Chondrocyte (in vitro differentiated cells): ENCODE measurements at places on chromosomes 7 and 10. TPM values are rescaled to one million over a fixed set of nuclear protein-coding genes. Genes with fewer than 3 reads are reported as not detected.

GRCh38 chr10:88190123-88190522, 326.7 kb downstream of the PTEN start:
- no peaks in the 10 kb centered on the region for H3K36me3 ChIP-seq
- no peaks in the 10 kb centered on the region for H3K27me3 ChIP-seq
- no peaks in the 10 kb centered on the region for H3K4me1 ChIP-seq
- H3K27ac ChIP-seq = no peak overlapping the region

DNA sequence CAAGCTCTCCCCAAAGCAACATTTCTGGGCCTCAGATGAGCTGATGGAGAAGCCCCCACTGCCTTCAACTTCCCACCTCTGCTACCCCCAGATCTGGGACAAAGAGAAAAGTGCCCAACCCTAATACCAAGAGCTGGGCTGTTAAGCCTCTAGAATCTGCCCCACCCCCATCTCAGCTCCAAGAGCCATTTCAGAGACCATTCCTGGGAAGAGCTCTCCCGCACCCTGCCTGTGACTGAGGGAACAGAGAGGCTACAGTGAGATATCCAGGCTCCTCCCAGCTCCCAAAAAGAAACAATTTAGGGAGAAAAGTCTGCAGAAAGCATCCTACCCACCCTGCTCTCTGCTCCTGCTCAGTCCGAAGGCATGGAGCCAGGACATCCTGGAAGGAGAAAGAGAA, 2.5 kb upstream of the KCNH2 start:
- no peak for DNase-seq
- peaks cover 1% of the 10 kb centered on the region for H3K36me3 ChIP-seq
- H3K4me3 ChIP-seq = no peak overlapping the region
- H3K27ac ChIP-seq = no peak overlapping the region
- peaks cover 10% of the 10 kb centered on the region for H3K4me1 ChIP-seq

- no peaks in the 10 kb centered on the region for H3K4me1 ChIP-seq
- no peak for DNase-seq
- peaks cover 2% of the 10 kb centered on the region for H3K27me3 ChIP-seq
- H3K27ac ChIP-seq = no peak overlapping the region
- no peak overlapping the region for H3K4me3 ChIP-seq
These were observed 1605.1 kb downstream of the REEP3 start for GRCh38 chr10:65126288-65126687.

DNA sequence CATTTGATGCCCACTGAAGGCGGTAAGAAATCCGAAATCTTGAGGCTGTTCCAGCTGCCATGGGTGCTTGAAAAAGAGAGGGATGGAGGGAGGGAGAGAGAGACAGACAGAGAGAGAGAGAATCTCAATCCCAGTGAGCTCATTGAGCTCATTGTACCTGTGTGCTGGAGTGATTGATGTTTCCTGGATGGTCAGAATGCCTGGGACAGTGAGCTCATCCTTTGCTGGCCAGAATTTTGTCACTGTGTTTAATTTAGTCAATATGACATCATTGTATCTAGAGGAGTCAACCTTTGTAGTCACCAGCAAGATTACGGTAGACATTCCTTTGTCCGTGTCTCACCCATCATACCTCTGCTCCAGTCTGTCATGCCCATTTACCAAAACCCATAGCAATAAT, 625.4 kb upstream of the POM121L12 start:
- no peak overlapping the region for H3K4me3 ChIP-seq

Gene MRC1
- total RNA-seq = 0.07 TPM in 1 of 3 replicates, not detected in the others

DNA sequence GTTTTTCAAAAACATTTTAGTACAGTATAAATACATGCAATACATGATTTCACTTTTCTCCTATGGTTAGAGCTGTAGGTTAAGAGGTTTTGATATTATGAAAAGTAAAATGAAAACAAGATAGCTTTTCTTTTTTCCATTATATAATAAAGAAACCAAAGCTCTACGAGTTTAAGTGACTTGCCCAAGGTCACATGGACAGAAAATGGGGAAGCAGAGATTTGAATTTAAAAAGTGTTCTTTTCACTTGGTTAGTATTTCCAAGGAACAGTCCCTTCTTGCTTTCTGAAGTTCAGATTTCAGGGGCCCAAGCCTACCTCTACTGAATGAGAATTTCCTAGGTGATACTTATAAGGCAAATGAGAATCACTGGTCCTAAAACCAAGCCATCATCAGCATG, 13.2 kb upstream of the MAP3K8 start:
- H3K27me3 ChIP-seq = no peaks in the 10 kb centered on the region
- no peak for DNase-seq
- peaks cover 17% of the 10 kb centered on the region for H3K4me1 ChIP-seq
- H3K4me3 ChIP-seq = no peak overlapping the region
- H3K27ac ChIP-seq = no peak overlapping the region

GRCh38 chr7:129611246-129612111, at the start of gene NRF1:
Gene NRF1 (plus strand): TSS chr7:129611720. CDS start chr7:129657352, 45,632 bp downstream.
- DNase-seq = peak; percentile 95
- peaks cover 44% of the 10 kb centered on the region for H3K4me1 ChIP-seq
- H3K27me3 ChIP-seq = no peaks in the 10 kb centered on the region
- peaks cover 14% of the 10 kb centered on the region for H3K36me3 ChIP-seq

DNA sequence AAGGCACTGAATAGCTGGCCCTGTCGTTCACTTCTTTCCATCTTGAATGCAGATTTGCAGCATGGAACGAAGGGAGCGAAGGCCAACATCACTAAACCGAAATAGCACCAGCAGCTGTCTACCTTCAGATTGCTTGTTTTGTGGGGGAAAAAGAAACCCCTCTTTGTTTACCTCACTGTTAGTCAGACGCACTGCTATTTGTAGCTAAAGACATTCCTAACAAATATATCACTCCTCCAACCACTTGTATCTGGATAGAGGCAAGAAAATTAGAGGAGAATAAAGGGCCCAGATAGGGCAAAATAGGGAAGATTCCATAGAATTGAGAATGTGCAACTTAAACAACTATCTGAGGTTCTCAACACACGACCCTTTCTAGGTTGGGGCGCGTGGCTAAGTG, 26.5 kb downstream of the ANK3 start:
- no peaks in the 10 kb centered on the region for H3K36me3 ChIP-seq
- H3K4me1 ChIP-seq = peaks cover 26% of the 10 kb centered on the region
- DNase-seq = no peak
- H3K27me3 ChIP-seq = no peaks in the 10 kb centered on the region
- H3K27ac ChIP-seq = no peak overlapping the region

DNA sequence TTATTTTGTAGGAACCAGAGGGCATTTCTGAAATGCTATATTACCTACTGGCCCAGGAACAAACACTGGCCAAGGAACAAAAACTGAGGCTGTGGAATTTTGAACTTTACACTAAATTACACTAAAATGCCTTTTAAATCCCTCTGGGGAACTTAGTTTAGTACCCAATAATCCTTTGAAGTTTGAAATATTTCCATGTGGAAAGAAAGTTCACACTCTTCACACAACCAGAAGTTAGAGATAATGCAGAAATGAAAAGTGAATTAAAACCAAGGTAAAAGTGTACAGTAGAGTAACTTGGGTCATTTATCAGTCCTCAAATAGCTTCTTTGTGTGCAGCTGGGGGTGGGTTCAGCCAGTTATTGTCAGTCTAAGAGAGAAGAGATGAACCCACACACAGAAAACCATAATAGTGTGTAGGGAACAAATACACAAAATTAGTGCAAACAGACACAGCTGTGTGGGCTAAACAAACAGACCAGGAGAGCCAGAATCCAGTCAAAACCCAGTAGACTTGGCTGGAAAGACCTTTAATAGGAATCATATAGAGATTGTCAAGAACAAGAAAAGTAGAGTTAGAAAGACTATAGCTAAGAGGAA, 46.5 kb upstream of the DGKI start:
- H3K4me1 ChIP-seq = peaks cover 52% of the 10 kb centered on the region
- no peak for DNase-seq
- H3K27me3 ChIP-seq = no peaks in the 10 kb centered on the region
- H3K4me3 ChIP-seq = no peak overlapping the region
- peaks cover 55% of the 10 kb centered on the region for H3K36me3 ChIP-seq
- peak overlapping the region; percentile 70 for H3K27ac ChIP-seq

DNA sequence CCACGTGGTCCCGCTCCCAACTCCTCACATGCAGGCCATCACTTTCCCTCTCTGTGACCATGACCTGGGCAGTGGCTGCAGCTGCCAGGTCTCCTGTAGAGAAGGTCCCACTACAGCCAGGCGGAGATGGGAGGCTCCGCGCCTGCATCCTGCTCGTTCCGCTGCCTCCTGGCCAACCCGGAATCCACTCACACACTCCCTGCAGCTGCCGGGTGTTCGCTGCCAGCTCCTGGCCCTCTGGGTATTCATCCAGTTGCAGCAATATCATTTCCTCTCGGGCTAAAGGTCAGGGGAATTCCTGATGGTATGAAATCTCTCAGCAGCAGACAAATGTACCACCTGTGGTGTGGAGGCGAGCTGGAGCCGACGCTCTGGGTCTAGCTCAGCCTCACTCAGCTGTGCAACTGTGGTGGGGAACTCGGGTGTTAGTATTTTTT, 65.7 kb downstream of the TLL2 start:
- H3K27me3 ChIP-seq = peaks cover 9% of the 10 kb centered on the region
- no peak overlapping the region for H3K27ac ChIP-seq
- DNase-seq = no peak
- no peaks in the 10 kb centered on the region for H3K36me3 ChIP-seq
- peaks cover 16% of the 10 kb centered on the region for H3K4me1 ChIP-seq

GRCh38 chr10:62554632-62555199, 180.5 kb downstream of the ZNF365 start:
- H3K4me3 ChIP-seq = no peak overlapping the region
- H3K27me3 ChIP-seq = no peaks in the 10 kb centered on the region
- peaks cover 24% of the 10 kb centered on the region for H3K4me1 ChIP-seq
- H3K27ac ChIP-seq = no peak overlapping the region

Gene ANKRD2
- total RNA-seq = 0.46 to 0.60 TPM (median 0.54 TPM) in 3 replicates

Gene TAC1
- not detected in 3 replicates for total RNA-seq

DNA sequence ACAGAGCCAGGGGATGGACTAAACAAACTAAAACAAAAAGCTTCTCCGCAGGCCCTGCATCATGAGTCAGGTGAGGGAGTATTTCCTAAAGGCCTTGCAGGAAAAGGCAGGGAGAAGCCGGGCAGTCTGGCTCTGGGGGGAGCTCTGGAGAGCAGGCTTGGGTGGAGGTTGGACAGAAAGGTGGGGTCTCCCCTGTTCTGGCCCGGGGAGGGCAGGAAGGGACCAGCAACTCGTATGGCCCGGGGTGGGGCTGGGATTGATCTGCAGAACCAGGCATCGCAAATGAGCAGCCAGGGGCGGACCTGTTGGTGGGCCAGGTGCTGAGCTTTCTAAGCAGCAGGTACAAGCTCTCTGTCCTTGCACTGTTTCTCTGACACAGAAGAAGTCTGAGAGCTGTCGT, 235.2 kb downstream of the TCERG1L start:
- H3K4me1 ChIP-seq = no peaks in the 10 kb centered on the region
- H3K36me3 ChIP-seq = no peaks in the 10 kb centered on the region
- no peaks in the 10 kb centered on the region for H3K27me3 ChIP-seq
- DNase-seq = no peak
- no peak overlapping the region for H3K27ac ChIP-seq

DNA sequence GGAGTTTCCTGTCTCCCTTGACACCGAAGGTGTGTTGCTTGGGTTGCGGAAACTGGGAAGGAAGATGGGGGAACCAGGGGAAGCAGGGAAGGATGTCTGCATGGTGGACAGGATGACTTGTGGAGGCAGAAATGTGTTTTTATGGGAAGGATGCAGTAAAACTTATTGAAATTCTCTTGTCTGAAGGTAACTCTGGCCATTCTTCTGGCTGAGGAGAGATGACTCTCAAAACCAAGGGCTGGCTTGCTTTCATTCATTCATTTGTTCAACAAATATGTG, 1.5 kb downstream of the UBTD1 start:
- H3K27me3 ChIP-seq = no peaks in the 10 kb centered on the region
- peak overlapping the region; percentile 88 for H3K4me3 ChIP-seq

DNA sequence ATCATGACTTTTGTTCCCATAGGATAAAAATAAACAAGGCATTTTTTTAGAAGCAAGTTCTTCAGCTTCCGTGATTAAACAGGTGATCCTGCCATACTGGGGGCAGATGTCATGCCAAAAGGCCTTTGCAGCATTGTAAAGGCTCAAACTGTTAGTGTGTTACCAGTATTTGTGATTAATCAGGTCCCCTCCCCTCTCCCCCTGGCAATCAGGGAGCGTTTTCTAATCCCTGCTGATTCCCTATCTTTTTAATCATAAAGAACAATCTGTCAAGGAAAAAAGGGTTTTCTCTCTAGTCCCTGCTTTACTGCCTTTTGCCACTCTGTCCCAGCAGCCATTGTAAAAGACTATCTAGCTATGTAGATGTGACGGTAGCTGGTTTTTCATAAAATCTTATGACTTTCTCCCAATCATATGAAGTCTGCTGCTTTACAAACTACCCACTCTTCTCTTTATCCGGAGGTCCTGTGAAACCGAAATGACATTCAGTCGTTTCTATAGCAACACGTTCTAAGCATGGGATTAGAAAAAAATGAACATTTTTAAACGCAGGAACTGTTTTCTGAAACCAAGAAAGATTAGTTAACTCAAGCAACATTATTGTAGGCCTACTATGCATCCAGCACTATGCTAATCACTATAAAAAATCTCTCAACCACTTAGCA, 210.9 kb downstream of the RNLS start:
- H3K4me3 ChIP-seq = no peak overlapping the region
- DNase-seq = no peak
- H3K27ac ChIP-seq = no peak overlapping the region
- H3K4me1 ChIP-seq = no peaks in the 10 kb centered on the region
- H3K36me3 ChIP-seq = no peaks in the 10 kb centered on the region

Gene MSMB
- total RNA-seq = not detected in 3 replicates

Gene UPF2
- 17.5 to 20.3 TPM (median 20.0 TPM) in 3 replicates for total RNA-seq

Gene TMEM196
- total RNA-seq = not detected in 3 replicates

Gene CLRN3
- not detected in 3 replicates for total RNA-seq

GRCh38 chr7:121739465-121739864, 133.5 kb upstream of the PTPRZ1 start:
- H3K4me3 ChIP-seq = no peak overlapping the region
- DNase-seq = no peak
- H3K4me1 ChIP-seq = no peaks in the 10 kb centered on the region

DNA sequence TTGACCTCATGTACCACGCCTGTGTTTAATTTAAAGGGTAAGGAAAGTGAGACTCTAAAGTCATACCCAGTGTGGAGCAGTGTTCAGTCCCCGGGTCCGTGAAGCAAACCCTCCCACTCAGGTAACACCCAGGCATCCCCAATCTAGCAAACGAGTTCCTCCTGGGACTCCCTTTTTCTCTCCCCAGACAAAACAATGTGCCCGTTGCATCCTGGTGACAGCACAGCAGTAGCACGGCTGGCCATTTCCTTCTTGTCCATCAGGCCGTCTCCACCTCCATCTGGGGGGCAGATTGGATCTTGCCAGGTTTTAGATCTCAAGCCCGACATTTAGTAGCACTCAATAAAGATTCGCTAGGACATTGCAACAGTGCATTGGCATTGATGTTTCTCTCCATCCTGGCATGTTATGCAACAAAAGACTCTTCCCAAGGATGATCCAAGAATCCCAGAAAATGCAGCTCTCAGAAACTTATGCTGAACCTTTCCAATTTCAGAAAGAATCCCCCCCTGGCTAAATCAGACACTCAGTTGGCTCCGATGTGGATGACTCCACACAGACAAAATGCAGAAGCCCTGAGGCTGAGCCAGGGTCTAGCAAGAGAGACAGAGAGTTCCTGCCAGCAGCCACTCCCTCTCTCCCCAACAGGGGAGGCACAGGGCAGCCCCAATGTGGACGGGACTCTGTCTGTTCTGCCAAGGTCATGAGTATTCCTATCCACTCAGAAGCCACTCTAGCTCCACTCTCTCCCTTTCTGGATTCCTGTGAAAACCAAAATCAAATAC, 274.5 kb upstream of the MGMT start:
- H3K4me3 ChIP-seq = no peak overlapping the region
- H3K4me1 ChIP-seq = peaks cover 9% of the 10 kb centered on the region
- H3K27ac ChIP-seq = no peak overlapping the region
- H3K36me3 ChIP-seq = no peaks in the 10 kb centered on the region

GRCh38 chr7:47281161-47281560, 300.8 kb downstream of the TNS3 start:
- DNase-seq = no peak
- H3K27me3 ChIP-seq = no peaks in the 10 kb centered on the region
- peak overlapping the region; percentile 45 for H3K27ac ChIP-seq
- H3K4me1 ChIP-seq = peaks cover 11% of the 10 kb centered on the region
